ENCODE measurements at places on chromosomes 1 and 21.
A peak's percentile ranks its signal among the peaks of the same experiment; 100 is the strongest.

DNA sequence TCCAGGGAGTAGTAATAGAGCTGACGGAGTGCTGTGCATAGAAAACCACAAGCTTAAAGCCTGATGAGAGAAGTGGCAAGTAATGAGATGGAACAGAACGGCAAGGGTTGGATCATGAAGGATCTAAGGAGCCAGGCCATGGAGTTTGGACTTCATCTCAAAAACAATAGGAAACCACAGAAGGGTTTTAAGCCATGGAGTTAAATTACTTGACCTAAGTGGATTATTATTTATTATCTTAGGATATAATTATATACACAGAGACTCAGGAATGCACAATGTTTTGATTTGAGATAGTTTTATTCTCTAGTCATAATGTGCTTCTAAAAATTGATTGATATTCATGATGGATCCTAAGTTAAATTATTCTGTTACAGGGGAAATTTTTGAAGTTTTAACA is 242.4 kb downstream of the PLPP3 start:
- no peak for DNase-seq

DNA sequence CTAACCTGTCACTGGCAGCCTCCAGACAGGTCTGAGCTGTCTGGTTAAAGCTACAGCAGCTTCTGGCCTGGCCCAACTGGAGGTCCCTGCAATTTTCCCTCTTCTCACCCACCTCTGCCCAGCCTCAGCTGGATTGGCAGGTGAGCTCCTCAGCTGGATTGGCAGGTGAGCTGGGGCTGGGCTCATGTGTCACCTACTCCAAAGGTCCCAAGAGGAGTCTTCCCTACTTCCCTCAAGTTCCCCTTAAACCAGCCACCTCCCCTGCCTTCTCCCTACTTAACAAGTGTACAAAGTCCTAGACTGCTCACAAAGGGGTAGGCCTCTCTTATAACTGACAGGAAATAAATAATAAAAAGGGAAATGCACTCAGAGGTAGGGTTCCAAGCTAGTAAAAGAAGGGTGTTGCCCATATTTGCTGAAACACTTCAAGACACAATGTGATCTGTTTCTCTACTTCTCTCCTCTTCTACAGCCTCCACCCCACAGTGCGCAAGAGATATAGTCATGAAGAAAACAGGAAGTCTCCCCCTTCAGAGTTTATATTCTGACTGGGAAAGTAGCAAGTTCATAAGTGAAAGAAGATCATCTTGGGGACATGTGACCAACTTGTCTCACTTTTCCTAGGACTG is at the start of gene GPA33:
TSS of gene GPA33 (minus strand) at position 64 of the 629 bp plus-strand sequence. CDS start 90 bp downstream, outside the sequence.
- DNase-seq, result peak; percentile 8

GRCh38 chr1:235659186-235659771 is 9.7 kb upstream of the GNG4 start:
- DNase-seq, result no peak

DNA sequence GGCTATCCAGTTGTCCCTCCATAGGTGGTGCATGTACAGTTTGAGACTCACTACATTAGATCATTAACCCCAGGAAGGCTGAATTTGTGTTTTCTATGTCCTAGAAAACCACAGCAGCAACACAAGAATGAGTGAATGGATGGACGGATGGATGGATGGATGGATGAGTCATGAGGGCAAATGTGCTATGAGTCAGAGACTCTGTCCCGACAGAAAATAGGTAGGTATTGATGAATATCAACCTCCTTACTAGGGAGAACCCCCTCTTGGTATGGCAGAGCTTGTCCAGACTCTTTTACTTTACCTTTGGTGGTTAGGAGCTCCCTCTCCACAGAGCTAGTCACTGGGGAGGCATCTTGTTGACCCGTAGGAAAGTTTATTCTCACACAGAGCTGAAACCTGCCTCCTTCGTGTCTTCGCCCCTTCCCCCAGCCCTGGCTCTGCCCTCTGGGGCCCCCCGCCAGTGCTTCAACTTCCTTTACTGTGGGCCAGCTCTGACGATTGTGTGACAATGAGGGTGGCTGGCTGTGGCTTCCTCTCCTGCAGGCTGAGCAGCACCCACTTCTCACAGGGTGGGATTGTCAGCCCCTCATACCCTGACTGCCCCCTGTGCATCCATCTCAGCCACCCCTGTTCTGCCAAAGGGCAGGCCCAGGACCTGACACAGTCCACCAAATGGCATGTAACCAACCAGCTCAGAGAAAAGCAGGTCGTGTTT is 145.2 kb downstream of the FOXD2 start:
- no peak for DNase-seq

DNA sequence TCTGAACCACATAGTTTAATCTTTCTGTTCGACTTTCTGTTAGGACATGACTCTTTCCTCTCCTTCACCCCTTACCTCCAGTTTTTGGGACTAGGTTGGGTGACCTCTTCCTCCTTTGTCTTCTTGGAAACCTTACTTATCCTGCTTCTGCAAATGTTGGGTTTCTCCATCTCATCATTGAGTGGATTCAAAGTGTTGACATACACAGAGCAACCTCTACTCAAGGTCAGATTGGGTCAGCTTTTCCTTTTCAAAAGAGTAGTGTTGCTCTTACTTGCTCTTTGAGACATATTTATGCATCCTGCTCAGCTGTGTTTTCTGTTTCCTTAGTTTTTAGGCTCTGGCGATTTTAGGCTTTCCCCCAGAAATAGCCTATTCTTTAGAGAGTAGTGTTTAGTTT is 3.7 kb downstream of the CAMTA1 start:
- DNase-seq, result no peak

- DNase-seq, result no peak
Observed at GRCh38 chr1:106554294-106554693, 502.2 kb upstream of the PRMT6 start.

DNA sequence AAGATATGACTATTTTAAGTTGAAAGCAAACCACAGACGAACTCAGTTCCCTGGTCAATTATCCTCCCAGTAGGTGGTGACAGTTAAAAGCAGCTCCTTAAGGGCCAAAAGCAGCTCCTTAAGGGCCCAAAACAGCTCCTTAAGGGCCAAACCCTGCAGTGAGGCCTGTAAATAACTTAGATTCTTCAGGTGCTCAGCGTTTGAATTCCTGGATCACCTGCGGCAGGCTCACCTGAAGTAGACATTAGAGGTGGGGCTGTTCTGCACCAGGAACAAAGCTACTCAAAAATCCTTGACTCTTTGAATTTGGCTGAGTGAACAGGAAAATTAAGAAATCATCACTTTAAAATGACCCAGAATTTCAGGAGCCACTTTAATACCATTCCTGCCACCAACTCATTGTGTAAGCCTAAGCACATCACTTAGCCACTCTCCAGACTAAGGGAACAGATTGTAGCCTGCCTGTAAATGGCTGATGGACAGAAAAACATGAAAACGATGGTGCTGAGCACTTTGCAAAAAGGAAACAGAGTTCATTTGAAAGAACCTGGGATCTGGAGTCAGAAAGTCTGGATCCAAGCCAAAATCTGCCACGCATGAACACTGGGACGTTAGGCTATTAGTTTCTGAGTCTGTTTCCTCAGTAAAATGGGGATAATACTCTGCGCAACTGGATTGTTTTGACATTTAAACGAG is 126.9 kb downstream of the LRIG2 start:
- DNase-seq, result no peak

Measured in hematopoietic multipotent progenitor cell treated with erythropoietin and hydrocortisone succinate and interleukin-3 and kit ligand, for 8 days (in vitro differentiated cells).